ENCODE measurements at places on chromosomes 4 and X.

DNA sequence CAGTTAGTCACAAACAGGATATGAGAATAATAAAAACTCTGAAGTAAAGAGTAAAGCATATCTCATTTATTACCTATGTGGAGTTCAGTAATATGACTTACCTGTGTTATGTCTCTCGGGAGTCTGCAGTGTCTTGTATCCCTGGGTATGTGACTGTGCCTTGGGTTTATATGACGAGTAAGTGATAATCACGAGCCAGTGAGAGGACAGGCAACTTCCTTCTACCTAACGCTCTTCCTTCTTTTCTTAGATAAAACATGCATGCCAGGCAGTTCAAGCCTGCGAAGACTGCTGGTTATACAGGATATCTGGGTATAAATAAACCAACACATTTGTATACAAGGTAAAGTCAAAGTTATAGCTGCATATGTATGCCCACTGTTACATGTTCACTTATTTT lies at the start of gene HPGDS:
TSS of gene HPGDS (minus strand) at position 143 of the 400 bp plus-strand sequence. CDS start 8,207 bp downstream, outside the sequence.
- no peak for DNase-seq

- peak; percentile 34 for DNase-seq
These were observed 15.9 kb upstream of the PIM2 start for GRCh38 chrX:48934581-48935300.

GRCh38 chr4:152368001-152368400 lies 167.9 kb downstream of the FBXW7 start:
- DNase-seq, result no peak

- no peak for DNase-seq
These were observed 421.7 kb upstream of the HTR2C start for GRCh38 chrX:114162068-114162735.

DNA sequence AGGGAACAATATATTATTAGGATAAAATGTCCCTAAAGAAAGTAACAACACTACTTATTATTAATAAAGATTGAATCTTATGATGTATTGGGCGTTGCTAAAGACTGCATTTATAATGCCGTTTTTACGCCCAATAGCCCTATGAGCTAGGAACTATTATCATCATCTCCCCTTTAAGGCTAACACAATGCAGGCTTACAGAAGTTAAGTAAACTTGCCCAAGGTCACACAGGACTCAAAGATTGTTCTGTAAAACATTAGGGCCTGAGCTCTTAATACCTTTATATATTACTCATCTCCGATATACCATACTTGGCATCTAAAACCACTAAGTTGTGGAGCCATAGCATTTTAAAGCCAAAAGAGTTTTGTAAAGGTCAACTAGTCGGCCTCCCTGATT lies 149.5 kb downstream of the FAM13A start:
- no peak for DNase-seq

GRCh38 chrX:112254896-112255295 lies 172.3 kb upstream of the TRPC5 start:
- DNase-seq, result no peak

- DNase-seq, result no peak
These were observed 207.4 kb downstream of the MAPK10 start for GRCh38 chr4:86152454-86152853.

DNA sequence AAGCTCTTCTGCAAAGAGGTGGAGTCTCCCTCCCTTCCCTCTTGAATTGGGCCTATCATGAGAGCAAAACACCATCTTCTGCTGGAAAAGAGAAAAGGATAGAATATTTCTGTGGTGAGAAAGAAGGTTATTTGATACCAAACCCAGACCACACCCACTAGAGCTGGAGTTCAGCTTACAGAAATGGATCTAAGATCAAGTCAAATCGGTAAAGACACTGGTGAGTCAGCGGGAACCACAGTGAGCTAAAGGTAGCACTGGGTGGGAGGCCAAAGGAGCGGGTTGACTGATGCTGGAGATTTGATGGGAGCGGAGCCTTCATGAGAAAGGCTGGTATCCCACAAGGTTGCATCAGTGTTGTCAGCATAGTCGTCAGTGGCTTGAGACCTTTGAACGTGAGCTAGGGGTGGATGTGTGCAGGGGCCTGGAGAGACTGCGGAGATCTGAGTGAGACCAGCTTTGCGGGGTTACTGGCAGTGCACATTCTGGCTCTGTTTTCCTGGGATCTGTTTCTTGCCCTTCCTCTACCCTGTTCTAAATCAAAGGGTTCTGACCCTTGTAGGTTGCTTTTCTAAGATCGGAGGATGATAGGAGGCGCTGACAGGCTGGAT lies 106.4 kb upstream of the SCOC start:
- no peak for DNase-seq

- no peak for DNase-seq
These were observed 182.1 kb downstream of the MOSPD2 start for GRCh38 chrX:15055146-15055930.

DNA sequence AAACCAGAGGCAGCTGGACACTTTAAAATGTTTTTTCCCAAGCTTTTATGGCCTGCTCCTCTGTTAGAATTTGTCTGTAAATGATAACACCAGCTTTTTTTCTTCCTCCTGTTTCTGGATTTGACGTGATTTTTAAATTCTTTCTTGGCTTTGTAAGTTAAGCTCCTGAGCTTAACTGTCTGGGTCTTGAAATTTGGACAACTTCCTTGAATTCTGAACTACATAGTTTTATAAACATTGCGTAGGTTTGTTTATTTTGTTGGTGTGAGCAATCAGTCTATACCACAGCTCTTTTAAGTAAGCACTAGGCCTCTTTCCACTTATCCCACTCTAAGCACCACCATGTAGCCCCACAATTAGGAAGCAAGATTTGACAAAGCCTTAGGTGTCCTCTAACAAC lies 144.4 kb upstream of the GUCY1A1 start:
- DNase-seq, result no peak

DNA sequence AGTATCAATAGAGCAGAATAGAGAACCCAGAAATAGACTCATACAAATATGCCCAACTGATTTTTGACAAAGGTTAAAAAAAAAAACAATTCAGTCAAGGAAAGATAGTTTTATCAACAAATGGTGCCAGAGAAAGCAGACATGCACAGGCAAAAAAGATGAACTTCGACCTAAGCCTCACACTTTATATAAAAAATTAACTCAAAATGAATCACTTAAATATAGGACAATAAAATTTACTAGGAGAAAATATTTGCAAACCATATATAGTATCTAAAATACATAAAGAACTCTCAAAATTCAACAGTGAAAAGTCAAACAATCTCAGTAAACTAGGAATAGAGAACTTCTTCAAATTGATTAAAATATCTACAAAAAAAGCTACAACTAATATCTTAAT lies 29.7 kb downstream of the HUWE1 start:
- no peak for DNase-seq

DNA sequence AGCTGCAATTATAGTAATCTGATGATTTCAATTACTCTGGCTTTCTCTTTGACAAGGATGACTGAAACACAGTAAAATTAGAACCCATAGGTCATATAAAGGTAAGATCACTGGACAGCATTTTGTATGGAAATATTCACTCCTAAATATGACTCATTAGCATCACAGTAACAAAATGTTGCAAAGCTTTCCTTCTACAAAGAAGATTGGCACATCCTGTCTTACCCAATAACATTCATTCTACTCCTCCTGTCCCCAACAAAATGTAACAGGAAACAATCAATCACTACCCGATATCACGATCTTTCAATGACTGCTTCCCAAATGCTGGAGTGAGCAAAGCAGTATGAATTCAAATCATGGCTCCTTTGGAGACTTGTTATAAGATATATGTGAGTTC lies 95.3 kb downstream of the FANCB start:
- DNase-seq, result no peak

- no peak for DNase-seq
These were observed 49.1 kb downstream of the TMEM165 start for GRCh38 chr4:55444827-55445226.

GRCh38 chr4:56208103-56208502 lies 179.2 kb downstream of the AASDH start:
- DNase-seq, result no peak

DNA sequence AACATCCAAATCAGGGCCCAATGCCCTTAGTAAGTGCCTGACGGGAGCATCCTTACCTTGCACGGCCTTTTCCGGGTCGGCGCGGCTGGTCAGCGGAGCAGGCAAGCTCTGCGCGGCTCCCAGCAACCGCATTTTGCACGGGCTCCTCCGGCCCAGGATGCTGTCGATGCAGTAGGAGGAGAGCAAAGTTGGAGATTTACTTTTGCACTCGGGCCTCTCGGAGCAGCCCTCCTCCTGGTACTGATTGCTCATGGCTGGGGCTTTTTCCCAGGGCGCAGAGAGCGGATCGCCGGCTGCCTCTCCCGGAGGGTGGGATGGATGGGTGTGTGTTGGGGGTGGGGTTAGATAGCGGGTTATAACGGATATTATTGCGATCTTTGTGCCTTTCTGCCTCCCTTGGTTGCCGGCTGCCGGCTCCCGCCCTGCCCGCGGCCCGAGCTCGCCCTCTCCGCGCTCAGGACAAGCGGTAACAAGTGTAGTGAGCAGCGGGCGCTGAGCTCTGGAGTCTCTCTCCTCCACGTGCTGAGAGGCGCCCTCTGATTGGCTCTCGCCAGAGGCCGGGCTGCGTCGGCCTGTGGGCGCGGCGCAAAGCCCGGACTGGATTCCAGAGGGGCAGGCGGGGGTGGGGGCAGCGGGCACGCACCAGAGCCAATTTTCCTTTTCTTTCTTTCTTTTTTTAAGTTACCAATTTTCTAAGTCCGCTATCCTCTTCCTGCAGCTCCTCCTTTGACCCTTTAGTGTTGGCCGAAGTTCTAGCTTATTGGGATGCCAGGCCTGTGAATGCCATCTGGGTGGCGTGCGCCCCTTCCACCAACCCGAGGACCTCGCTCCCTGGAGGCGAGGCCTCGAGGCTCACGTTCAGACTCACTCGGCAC lies at the start of gene ARX:
TSS of gene ARX (minus strand) at position 480 of the 875 bp plus-strand sequence. CDS start at position 252, 228 bp downstream.
- DNase-seq, result no peak

- DNase-seq, result no peak
These were observed 89.1 kb downstream of the MID1IP1 start for GRCh38 chrX:38890326-38890725.

DNA sequence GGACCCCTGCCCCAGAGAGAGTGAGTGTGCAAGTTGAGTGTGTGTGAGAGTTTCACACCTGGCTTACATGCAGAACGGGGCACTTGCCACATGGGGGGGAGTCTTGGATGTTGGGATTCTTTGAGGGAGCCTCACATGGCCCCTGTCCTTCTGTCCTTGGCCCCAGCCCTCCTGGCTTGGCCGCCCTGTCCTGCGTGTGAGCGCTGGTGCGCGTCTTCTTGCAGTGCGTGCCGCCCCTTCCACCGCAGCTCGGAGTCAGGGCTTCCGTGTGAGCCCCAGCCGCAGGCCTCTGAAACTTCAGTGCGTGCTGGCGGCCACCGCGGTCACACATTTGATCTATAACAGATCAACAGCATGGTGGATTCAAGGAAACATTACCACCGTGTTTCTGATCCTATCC lies 30.1 kb upstream of the HGFAC start:
- no peak for DNase-seq

GRCh38 chr4:166363198-166363597 lies 490.2 kb downstream of the TLL1 start:
- no peak for DNase-seq

DNA sequence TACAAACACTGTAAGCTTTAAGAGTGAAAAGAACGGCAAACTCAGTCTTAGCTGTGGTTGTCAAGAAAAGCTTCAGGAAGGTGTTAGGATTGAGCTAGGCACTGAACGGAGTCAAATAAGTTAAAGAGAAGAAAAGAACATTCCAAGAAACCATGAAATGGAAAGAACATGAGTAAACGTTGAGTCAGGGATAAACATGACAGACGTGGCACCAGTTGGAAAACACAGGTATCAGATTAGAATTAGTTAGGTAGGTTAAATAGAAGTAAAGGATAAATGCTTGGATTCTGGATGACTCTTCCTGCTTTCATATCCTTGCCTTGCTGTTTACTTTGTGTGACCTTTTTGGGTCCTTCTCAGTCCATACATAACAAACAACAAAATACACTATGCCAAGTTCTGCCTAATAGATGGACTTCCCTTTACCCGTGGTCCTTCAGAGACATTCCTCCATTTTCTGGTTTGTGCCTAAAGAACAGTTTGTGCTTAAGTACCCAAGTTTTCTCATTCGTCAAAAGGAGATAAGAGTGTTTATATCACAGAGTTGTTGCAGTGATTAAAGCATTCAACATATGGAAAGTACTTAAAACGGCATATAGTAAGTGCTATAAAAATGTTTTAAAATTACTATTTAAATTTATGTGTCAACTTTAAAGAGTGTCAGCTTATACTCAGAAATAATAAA lies 446.9 kb downstream of the TMA16 start:
- no peak for DNase-seq

GRCh38 chrX:108875548-108875947 lies 139.2 kb upstream of the IRS4 start:
- no peak for DNase-seq
